ENCODE measurements at places on chromosomes 4 and X.

GRCh38 chr4:120714417-120715010 lies 208.0 kb downstream of the PRDM5 start:
- no peak for DNase-seq

GRCh38 chr4:158090323-158090722 lies 82.5 kb downstream of the GASK1B start:
- DNase-seq, result no peak

DNA sequence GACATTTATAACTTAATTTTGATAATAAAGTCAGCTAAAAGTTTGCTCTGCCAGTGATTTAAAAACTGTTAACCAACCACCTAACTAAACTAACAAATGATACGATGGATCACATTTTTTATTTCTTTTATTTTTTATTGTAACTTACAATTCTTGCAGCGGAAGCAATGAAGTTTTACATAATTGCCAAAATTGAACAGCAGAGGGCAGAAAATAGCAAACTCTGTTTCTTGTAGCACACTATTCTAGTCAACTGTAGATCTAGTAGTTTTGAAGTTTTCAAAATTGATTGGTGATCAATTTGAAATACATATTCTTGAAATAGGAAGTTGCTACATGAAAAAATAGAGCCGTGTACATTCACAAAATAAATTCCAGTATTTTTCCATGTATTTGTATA lies 2.8 kb upstream of the GRIA2 start:
- DNase-seq, result peak; percentile 64

- DNase-seq, result no peak
Measured at GRCh38 chrX:87808576-87809243, 291.1 kb downstream of the KLHL4 start.

- DNase-seq, result no peak
Measured at GRCh38 chrX:70226687-70227086, 7.8 kb upstream of the AWAT1 start.

- DNase-seq, result no peak
Measured at GRCh38 chr4:56823933-56824600, 2.6 kb upstream of the SPINK2 start.

- DNase-seq, result no peak
Measured at GRCh38 chr4:6333301-6334202, 63.9 kb downstream of the WFS1 start.

GRCh38 chr4:68593112-68593511 lies 17.0 kb upstream of the UGT2B17 start:
- DNase-seq, result no peak

DNA sequence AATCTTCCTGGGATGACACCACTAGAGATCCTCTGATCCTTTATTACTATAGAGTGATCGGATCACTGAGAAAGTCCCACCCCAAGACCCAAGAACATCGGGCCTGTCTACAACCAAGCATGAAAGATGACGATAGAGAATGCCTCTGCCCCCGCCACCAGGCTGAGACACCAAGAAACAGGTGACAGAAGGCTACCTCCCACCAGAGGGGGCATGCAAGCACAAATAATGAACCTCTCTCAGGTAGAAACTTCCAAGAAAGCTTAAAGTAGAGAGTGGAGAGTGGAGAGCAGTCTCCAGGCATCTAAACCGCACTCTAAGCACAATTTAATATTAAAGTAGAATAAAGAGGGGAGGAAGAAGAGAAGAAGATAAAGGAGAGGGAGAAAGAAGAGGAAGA lies 402.6 kb downstream of the INPP4B start:
- no peak for DNase-seq

- no peak for DNase-seq
Measured at GRCh38 chr4:94332983-94333590, 9.5 kb downstream of the HPGDS start.

DNA sequence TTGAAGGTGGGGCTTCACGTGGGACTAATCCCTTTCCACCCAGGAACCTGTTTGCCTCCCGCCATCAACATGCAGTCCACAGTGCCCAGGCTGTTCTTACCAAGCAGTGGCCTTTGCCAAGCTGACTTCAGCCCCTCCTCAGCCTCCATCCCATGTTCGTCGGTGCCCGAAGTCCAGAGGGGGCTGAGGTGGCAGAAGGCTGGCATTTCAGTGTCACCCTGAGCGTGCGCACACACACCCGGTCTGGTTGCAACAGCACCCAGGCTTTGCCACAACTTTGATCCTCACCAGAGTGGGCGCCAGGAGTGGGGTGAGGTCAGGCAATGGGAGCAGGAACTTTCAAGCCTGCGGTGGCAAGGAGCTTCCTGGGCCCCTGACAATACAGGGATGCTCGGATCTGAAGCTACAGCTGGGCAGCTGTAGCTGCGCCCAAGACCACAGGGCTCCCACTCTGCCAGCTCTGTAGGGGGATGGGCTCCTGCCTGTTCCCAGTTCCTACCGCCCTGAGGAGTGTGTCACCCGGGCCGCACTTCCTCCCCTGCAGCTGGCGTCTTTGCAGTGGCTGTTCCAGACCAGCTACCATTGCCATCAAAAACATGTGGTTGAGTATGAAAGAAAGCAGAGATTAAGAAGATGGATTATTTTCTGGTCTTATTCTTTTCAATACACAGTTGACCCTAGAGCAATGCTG lies 428.0 kb downstream of the EPHA5 start:
- peak; percentile 79 for DNase-seq

DNA sequence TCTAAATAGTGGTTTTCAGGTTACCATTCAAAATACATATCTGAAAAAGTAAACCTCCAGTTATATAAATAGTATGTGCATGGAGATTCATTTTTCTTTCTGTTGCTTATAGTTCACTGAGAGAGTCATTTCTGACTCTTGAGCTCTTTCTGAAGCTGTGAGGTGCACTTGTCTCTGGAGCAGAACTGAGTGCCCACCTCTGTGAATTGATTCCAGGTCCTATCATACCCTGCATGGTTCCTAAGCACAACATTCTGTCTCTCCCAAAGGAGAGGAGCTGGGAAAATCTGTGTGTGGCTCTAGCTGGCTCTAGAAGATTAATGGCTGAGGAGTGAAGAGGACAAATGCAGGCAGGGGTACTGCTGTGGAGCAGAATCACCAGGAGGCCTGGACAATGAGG lies 161.6 kb upstream of the HCCS start:
- peak; percentile 24 for DNase-seq

DNA sequence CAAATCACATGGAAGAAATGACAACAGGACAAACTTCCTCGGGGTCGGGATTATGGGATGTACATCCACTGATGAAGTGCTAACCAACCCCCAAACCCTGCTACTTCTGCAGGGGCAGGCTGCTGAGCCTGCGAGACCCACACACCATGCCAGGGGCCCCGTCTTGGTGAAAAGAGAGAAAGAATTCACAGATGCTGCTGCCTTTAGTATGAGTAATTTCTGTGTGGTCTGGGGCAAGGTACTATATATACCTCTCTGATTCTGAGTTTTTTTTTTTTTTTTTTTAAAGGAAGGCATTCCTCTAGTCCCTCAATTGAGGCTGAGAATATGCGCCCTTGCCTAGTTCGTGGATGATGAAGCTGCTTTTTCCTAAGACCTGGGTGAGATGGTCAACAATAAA lies 24.8 kb downstream of the PDHA1 start:
- no peak for DNase-seq

DNA sequence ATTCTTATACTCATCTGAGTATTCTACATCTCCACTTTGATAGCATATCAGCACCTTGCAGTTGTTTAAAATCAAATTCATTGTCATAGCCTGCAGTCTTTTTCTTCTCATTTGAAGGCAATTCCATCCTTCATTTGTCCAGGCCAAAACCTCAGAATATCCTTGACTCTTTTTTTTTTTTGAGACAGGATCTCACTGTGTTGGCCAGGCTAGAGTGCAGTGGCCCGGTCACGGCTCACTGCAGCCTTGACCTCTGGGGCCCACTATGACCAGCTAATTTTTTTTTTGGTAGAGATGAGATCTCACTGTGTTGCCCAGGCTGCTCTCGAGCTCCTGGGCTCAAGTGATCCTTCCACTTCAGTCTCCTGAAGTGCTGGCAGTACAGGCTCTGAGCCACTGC lies 2.6 kb downstream of the MRPL1 start:
- no peak for DNase-seq

DNA sequence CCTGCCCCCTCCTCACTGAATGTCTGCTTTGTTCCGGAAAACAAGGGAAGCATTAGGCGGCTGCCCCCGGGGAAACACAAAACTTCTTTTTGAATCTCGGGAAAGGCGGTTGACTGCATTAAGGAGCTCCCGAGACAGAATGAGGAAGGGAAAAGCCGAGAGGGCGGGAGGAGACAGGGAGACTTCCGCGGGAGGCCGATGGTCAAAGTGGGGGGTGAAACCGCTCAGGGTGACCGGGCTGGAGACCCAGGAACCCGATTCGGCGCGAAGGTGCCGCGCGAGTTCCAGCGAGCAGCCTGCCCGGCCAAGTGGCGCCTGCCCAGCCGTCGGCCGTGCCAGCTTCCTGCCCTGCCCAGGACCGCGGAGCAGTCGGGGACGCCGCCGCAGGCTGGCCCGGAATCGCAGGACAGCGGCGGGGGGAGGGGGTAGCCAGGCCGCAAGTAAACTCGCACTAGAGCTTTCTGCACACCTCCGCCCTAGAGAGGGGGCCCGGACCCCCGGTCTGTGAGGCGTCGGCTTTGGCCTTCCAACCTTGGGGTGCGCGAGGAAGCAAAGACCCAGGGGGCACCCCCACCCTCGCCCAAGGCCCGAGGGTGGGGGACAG lies 55.1 kb upstream of the BCOR start:
- peak; percentile 67 for DNase-seq

- peak; percentile 56 for DNase-seq
Measured at GRCh38 chr4:136554033-136554432, 978.3 kb downstream of the PCDH18 start.

GRCh38 chr4:39899291-39899690 lies 78.4 kb downstream of the PDS5A start:
- no peak for DNase-seq

DNA sequence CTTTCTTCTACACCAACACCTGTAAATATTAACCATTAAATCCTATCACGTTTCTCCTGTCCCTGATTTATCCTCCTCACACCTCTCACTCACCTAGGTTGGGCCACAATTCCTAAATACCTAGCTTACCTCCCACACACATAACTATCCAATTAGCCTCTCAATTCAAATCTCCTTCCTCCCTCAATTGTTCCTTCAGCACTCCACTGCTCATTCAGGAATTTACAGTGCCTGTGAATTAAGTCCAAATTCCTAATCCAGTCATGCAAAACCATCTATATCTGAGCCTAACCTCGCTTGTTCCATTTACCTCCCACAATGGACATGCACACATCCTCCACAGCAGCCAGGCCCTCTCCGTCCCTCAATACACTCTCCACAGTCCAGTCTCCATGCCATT lies 17.5 kb downstream of the ANXA5 start:
- DNase-seq, result no peak

GRCh38 chrX:45110494-45110893 lies 90.2 kb downstream of the DIPK2B start:
- DNase-seq, result no peak

- no peak for DNase-seq
Measured at GRCh38 chrX:44415639-44416386, 72.3 kb upstream of the EFHC2 start.

GRCh38 chrX:38893441-38893840 lies 92.2 kb downstream of the MID1IP1 start:
- DNase-seq, result no peak

DNA sequence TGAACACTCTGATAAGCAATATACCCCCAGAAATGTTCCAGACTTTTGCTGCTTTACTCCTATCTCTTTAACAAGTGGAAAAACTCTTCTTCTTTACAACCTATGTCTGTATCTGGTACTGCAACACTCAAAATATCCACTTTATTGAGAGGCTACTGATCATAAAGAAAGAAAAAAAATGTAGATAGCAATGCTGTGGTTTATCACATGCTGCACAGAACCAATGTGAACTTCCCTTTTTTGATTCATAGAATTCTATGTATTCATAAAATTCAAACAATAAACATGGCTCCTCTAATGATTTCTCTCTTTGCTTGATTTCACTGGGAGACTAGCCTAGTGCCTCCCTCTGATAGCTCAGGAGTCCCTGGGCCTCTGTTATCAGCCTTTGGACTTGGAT lies 223.5 kb downstream of the ZNF674 start:
- no peak for DNase-seq

DNA sequence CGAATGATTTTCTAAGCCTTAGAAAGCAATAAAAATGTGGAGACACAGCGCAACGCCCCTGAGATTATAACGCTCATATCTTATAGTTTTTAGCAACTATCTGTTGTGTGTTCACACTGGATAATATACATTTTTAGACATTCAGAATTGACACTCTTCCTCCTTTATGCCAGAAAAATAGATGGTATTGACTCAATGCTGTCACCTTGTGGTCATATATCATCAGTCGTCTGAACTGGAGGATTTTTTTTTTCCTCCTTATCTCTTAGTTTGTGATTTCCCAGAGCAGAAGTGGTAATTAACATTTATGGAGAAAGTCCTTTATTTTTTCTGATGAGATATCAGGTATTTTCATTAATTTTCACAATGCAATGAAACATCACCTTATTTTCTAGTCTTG lies 759.6 kb downstream of the RAB28 start:
- no peak for DNase-seq

DNA sequence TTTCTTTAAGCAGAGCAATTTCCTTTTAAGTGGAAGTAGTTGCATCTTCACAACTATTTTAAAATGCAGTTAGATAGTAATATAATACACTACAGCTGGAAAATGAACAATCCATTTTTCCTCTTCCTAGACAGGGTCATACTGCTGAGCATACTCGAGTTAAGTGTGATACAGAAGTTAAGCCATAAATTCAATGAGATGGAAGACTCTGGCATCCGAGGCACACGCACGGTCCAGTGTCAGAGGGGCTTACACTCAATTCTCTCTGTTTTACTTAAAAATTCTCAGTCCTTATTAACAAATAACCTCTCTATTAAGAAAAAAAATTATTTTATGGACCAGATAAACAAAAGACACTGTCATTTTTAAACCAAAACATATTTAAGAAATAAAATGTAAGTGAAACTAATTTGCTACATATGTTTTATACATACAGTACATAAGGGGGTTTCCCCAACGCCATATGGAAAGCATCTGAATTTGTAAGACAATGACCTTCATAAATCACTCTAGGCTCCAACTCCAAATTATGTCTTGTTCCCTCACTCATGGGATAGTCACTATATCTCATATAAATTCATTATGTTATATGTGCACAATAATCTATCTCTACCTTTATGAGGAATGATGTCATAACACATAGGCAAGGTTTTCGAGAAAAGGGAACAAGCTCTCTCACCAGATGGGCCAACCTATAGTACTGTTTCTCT lies 315.3 kb downstream of the PAPSS1 start:
- no peak for DNase-seq

DNA sequence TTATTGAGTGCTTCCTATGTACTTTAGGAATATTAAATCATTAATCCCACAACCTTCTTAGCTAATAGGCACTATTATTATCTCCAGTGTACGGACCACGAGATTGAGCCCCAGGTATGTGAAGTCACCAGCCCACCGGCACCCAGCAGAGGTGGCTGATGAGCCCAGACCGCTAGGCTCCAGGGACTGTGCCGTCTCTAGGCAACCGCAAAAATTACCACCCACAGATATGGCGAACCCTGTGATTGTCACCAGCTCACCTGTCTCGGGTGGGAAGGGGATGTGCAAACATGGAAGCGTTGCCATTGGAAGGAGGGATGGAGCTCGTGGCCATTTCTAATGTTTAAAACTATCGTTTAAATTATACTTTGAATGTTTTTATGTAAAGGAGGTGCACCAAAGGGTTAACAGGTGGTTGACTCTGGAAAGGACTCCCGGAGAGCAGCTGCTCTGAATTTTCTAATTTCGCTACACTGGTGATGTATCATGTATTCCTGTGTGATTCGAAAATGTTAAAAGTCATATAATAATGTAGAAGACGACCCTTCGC lies 21.0 kb upstream of the JAKMIP1 start:
- peak; percentile 93 for DNase-seq

Data from NCI-H1417 (cell line).